ENCODE measurements at places on chromosomes 5 and 9.

GRCh38 chr5:65779643-65780042 is 57.6 kb downstream of the NLN start:
- DNase-seq = no peak

DNA sequence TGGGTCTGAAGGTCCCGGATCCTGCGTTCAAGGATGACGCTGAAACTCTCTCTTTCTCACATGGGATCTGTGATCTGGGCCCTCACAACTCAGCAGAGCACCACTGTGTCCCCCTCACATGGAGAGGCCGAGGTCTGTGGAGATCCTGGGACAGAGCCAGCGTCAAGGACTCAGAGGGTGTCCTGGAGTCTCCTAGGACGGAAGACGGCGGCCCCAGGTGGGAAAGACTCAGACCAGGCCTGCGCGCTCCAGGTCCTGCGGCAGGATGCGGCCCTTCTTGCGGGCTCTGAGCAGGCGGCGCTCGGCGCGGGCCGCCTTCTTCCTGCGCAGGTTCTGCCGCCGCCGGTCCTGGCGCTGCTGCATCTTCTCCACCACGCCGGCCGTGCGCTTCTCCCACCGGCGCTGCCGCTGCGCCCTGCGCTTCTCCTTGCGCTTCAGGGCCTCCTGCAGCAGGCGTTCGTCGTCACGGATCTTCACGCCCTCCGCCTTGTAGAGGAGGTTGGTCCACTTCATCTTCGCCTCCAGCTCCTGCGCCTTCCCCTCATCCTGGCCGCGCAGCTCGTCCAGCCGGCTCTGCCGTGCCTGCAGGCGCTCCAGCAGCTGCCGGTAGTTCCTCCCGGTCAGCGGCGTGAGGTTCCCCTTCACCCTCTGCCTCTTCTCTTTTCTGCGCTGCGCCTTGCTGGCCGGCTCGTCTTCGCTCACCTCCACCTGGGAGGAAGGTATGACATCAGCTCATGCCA is 4.2 kb downstream of the SURF6 start:
- no peak for DNase-seq

DNA sequence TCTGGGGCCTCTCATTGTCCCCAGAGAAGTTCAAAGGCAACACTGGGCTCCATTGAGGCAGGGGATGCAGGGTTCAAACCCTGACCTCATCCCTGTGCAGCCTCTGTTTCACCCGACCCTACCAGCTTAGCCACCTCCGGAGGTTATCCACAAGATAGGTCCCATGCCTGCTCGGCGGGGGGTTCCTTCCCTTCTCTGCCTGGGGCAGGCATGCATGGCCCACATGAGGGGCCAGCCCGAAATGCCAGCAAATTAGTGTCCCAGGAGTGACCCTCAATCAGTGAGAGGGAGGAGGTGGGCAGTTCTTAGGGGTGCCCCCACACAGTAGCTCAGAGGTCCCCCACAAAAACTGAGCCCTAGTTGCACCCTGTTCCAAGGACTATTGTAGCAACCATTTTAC is 24.8 kb upstream of the FUBP3 start:
- DNase-seq = no peak

GRCh38 chr5:177496070-177496726 is 1.2 kb downstream of the PDLIM7 start:
- DNase-seq = peak; percentile 34

DNA sequence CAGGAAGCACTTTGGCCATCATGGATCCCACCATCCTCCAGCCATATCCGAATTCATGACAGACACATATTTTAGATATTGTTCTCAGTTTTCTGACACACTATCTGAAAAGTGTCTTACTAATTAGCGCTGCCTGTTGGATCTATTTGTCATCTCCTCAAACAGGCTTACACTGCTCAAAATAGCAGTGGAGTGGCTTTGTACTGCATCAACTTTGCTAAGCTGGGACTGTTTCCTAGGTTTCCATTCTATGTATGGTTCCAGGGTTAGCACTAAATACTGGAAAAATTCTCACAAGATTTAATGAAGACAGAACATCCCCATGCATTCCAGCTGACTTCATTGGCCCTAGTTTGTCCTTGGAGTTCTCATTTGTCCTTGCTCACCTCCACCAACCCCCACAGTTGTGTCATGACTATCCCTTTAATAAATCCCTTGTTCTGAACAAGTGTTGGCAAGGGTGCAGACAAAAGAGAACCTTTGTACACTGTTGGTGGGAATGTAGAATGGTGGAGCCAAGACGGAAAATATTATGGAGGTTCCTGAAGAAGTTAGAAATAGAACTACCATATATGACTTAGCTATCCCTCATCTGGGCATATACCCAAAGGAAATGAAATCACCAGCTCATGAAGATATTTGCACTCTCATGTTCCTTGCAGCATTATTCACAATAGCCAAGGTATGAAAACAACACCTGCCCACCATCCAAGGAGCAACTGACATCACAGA is 136.5 kb upstream of the RAI14 start:
- DNase-seq = no peak

GRCh38 chr9:124134526-124134925 is 123.0 kb downstream of the LHX2 start:
- no peak for DNase-seq

- DNase-seq = no peak
Measured at GRCh38 chr5:141716468-141716867, 34.4 kb upstream of the ARAP3 start.

GRCh38 chr9:27333241-27334052 is 36.5 kb upstream of the EQTN start:
- peak; percentile 62 for DNase-seq

- no peak for DNase-seq
Measured at GRCh38 chr5:97127727-97128126, 14.7 kb downstream of the LIX1 start.

DNA sequence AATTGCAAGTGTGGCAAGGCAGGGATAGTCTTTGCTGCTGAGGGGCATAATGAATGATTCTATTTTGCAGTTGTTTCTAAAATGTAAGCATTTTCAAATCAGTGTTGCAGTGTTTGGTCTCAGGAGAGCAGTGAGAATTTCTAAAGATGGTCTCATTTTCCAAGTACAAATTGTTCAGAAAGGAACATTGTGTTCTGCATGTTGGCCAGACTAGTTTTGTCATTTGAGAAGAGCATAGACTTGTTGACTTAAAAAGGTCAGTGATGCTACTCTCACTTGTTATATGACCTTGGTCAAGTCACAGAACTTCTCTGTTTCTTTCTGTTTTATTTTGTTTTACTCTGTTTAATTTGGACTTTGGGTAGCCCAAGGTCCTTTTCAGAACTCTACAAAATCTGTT is 344.6 kb downstream of the OSTF1 start:
- DNase-seq = no peak

GRCh38 chr9:98654247-98654646 is 54.5 kb downstream of the GABBR2 start:
- DNase-seq = no peak

DNA sequence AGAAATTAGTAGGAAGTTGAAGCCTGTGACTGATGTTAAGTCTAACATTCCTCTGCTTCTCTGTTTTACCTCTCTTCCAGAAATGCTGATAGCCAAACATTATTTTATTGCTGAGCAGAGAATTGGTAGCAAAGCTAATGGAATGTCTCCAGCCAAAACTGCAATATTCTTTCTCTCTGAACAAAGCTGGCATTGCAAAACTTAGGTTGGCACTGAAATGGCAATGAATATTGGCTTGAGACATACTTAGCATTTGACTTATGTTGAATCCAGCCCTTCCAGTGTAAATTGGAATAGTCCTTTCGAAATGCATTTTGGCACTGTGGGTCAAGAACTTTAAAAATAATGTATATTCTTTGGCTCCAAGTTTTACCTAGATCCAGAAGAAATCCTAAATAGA is 21.1 kb downstream of the FAF2 start:
- no peak for DNase-seq

- DNase-seq = no peak
Measured at GRCh38 chr9:90787771-90788460, 13.7 kb upstream of the SYK start.

- DNase-seq = no peak
Measured at GRCh38 chr5:175104677-175105076, 339.3 kb downstream of the DRD1 start.

- no peak for DNase-seq
Measured at GRCh38 chr5:40045429-40045828, 620.6 kb upstream of the DAB2 start.

DNA sequence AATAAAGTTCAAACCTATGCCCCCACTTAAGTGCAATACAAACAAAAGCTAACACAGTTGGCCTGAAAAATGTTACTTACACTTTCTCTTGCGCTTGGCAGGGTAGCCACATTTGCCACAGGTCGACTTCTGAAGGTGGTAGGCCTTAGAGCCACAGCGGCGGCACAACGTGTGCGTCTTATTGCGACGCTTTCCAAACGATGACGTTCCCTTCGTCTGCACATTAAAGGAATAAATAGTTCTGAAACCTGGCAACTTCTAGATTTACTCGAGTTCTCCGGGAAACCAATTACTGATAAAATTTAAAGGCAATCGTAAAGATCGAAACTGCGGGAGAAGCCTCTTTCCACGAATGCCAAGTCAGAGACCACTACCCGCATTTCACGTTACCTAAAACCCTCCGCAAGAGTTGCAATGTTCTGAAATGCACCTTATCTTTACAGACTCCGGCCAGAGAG is 602 bp downstream of the RPL37 start:
- no peak for DNase-seq

- DNase-seq = no peak
Measured at GRCh38 chr9:135281151-135281550, 193.7 kb downstream of the OLFM1 start.

- DNase-seq = no peak
Measured at GRCh38 chr5:64587370-64587769, 81.6 kb downstream of the RGS7BP start.

DNA sequence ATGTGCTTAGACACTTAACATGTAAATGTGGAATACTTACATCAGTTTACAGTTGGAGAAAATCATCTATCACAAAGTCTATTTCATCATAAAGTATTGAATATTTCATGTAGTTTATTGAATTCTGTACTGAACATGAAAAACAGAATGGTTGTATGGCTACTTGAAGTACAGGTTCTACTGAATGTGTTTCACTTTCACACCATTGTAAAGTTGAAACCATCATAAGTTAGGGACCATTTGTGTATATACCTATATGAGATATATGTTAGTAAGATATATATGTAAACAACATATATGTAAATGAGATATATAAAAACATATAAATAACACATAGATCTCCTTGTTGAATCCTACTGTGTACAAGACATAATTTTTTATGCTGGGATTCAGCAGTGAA is 63.0 kb upstream of the TAF11L2 start:
- DNase-seq = no peak

DNA sequence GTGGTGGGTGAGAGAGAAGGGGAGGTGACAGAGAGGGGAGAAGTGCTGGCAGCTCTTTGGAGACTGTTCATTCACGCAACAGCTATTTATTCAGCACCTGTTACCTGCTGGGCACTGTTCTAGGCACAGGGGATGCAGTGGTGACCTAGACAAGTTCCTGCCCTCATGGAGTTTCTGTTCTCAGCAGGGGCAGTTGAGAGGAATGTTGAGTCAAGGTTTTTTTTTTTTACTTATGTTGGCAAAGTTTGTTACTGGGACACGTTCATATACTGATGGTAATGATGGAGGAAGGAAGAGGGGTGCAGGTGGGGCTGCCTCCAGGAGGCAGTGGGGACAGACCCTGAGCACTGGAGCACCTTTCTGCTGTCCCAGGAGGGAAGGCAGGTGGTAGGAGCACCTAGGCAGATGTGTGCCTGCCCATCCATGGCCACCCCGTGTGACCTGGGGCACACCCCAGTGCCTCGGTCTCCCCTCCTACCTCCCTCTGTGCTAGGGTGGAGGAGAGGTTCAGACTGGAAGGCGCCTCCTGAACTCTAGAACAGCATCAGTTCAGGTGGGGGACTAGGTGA is 49.4 kb upstream of the SLC25A51 start:
- DNase-seq = no peak

DNA sequence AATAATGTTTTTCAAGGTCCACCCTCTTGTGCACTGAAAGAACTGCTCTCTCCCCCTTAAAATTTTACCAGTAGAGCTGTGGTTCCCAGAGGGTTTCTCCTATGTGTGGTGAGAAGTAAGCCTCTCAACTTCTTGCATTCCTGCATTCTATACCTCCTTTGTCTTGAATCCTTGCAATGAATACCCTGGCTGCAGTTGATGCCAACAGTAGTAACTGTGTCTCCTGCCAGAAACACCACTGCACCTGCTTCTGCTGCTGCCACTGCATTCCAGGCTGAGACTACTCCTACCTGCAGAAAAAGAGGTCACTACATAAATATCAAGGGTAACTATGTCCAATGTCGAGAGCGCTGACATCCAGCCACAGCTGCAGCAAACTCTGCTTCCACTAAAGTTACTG is 203.7 kb downstream of the TMEM167A start:
- DNase-seq = no peak

DNA sequence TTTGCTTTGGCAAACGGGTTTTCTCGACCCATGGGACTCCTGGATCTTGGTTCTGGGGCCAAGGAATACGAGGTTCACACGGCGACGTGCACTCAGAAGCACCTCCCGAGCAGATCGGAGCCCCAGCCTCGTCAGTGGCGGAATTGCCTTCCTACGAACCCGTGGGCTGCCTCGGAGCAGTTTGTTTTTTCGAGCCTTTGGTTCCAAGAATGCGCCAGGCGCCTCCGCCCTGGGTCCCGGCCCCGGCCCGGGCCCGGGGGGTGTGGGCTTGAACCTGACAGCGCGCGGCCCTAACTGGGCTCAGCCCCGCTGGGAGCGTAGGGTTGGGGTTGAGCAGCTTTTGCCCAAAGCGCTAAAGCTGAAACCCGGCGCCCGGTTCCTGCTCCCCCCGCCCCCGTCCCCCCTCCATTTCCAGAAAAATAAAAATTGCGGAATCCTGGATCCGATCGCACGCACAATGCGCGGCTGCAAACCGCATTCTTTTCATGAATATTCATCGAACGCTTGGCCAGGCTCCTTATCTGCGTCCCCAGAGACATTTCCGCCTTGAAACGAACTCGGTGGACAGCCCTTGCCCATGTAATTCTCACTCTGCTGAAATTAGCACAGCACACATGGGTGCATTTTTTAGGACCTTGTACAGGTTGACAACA is 1.0 kb downstream of the BASP1 start:
- DNase-seq = peak; percentile 45

DNA sequence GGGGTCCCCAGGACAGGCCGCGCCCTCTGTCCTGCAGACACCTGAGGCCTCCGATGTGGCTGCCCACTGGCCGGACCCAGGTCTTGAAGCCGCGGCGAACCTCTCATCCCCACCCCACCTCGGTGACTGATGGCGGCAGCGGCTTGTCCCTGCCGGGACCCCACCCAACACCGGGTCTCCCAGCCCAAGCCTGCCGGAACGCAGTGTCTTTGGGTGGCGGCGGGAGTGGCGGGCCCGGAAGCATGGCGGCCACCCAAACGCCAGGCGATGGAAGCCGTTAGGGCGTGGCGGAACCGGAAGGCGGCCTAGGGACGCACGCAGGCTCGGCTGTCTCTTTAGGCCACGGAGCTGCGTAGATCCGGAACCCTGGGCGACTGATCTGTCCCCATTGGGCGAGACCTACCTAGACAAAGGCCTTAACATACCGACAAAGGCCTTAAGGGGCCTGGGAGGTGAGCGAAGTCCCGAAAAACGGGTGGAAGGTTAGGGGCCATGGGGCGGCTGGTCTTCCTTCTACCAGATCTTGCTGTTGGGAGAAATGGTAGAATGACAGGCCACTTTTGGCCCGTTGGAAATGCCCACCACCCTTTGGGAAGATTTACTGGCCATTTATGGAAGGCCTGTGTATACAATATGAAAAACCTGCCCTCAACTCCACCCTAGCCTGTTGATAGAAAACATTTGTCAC is 94.6 kb upstream of the SMC2 start:
- no peak for DNase-seq

- DNase-seq = no peak
Measured at GRCh38 chr9:98134702-98135557, 15.9 kb upstream of the TRIM14 start.
